ENCODE measurements at places on chromosomes 6 and 20.

GRCh38 chr6:157406661-157407060 is 25.7 kb downstream of the ZDHHC14 start:
- DNase-seq = no peak

DNA sequence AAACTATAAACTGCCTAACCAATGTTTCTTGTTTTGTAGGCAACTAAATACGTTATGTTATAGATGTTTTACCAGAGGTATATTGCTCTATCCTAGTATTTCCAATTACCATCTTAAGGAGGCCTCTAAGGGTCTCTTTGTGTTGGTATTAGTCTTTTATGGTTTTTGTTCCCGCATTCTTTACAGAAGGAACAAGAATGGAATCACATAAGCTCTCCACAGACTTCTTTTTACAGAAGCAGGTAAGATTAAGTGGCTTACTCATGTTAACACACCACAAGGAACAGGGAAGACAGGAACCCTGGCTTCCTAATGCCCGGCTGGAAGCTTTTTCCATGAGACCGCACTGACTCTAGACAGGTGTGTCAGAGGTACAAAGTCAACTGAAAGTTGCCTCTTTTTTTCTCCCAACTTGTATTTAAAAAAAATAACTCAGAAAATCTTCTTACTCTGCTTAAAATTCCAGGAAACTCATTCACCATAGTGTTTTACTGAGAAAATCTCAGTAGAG is 55.1 kb downstream of the FKBP5 start:
- no peak for DNase-seq

DNA sequence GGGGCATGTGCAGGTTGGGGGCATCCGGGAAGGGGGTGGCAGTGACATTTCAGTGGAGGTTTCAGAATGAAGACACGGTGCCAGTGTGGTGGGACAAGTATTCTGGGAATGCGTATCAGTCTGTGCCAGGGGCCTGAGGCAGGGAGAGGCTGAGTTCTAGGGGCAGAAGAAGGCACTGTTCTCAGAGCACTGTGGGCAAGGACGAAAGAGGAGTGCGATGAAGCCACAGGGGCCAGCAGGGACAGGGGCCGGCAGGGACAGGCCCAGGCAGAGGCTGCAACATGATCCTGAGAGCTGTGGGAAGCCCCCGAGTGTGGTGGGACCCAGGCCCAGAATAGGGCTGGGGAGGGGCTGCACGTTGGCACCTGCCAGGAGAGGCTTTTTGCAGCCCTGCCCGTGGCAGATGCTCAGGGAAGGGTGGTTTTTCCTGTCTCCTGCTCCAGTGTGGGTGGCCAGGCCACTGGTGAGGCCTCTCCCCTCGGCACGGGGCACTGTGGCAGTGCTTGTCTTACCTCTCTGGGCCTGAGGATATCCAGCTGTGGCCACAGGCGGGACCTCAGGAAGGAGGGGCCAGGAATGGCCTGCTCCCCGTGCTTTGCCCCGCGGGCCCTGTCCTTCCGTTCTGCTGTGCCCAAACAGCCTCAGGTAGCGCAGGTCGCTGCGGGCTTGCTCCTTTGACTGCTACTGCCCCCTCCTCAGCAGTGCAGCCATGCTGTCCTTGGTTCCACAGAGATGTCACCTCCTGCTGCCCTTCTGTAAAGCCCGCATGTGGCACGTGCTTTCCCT is 10.0 kb downstream of the ENTPD6 start:
- DNase-seq = no peak

GRCh38 chr6:14454473-14454775 is 336.9 kb downstream of the CD83 start:
- no peak for DNase-seq

GRCh38 chr6:17159240-17159639 is 57.4 kb downstream of the STMND1 start:
- no peak for DNase-seq

DNA sequence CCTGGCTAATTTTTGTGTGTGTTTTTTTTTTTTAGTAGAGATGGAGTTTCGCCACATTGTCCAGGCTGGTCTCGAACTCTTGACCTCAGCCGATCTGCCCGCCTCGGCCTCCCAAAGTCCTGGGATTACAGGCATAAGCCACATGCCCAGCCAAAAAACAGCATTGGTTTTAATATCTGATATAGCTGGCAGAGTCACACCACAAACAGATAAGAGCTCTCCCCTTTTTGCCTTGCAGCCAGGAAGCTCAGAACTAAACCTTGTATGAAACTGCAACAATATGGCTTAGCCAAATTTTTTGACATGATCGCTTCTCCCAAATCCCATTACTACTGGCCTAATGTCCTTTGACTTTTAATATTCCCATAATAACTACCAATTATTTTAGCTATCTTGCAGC is 4.9 kb downstream of the ACOT8 start:
- no peak for DNase-seq

DNA sequence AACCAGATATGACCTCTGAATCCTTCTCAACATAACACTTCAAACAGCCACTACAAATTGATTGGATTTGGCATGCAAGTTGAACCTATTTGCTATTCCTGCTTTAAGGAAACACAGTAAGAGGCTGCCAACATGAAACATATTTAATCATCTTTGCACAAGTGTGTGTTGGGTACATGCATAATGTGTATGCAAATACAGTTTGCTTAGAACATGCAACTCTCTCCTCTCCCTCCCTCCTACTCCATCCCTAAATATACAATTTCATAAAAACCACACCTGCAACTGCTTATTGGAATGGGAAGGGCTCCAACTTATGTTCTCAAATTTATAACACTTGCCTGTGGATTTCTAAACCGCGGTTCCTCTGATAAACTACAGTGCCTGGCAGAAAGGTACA is 71.5 kb downstream of the CD83 start:
- no peak for DNase-seq

DNA sequence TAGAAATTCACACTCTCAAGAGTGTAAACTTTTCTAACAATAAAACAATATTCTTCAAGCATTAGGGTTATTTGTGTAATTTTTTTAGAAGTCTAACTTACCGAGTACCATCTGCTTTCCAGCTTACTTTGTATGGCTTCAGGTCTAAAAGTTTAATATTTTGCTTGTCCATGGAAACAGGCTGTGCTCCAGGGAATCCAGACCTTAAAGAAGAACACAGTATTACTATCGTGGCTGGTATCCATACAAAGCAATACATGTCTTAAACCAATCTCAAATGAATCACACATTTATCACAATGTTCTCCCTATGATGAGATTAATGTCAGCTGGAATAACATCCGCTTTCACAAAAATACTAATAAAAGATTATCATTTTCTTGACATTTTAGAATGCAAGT is 73.0 kb downstream of the RNGTT start:
- no peak for DNase-seq

DNA sequence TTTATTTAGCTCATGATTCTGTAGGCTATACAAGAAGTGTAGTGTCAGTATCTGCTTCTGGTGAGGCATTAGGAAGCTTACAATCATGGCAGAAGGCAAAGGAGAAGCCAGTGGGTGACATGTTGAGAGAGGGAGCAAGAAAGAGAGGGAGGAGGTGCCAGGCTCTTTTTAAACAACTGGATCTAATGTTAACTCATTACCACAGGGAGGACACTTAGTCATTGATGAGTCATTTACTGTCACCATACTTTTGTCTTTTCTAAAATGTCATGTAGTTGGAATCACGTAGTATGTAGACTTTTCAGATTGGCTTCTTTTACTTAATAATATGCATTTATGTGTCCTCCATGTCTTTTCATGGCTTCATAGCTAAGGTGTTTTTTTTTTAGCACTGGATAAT is 58.1 kb downstream of the NUS1 start:
- no peak for DNase-seq

- DNase-seq = no peak
Measured at GRCh38 chr6:135465903-135466302, 31.6 kb downstream of the AHI1 start.

DNA sequence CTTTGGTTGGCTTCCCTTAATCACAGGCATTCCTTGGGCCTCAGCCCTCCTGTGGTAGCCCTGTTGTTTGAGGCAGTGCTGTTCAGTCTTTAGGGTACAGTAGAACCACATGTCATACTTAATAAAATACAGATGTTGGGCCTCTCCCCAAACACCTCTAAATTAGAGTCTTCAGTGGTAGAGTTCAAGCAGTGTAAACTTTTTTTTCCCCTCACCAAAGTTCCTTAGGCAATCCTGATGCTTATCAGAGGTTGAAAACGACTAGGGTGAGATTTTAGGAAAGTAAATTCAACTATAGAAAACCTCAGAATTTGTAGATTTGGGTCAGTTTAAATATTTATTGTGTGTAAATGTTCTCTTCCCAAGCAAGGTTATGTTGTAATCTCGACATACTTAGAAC is 44.6 kb downstream of the BLTP3A start:
- no peak for DNase-seq

DNA sequence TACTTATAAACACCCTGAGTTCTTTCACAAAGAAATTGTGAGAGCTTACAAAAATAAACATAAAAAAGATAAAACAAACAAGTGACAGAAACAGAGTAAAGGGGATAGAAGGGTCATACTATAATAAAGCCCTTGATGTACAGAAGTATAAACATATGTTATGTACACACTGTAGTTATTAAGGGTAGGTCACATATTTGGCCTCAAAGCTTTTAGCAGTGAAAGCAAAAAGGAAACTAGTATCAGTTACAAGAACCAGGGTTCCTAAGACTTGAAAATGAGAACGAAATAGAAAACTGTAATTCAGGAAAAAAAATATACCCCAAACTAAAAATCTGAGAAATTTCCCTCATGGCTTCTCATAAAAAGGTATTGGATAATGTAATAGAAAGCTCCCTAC is 380.6 kb downstream of the HDGFL1 start:
- DNase-seq = no peak

DNA sequence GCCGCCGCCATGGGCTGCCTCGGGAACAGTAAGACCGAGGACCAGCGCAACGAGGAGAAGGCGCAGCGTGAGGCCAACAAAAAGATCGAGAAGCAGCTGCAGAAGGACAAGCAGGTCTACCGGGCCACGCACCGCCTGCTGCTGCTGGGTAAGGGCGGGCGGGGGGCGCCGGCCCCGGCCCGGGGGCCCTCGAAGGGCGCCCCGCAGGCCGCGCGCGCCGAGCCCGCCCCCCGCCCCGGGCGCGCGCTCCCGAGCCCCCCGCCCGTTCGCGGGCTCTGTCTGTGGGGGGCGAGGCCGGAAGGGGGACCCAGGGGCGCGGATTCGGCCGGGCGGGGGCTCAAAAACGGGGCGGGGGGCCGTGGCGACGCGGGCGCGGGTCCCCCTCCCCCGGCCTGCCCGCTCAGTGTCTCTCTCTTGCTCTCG is 39.2 kb downstream of the GNAS start:
- DNase-seq = no peak

- no peak for DNase-seq
Measured at GRCh38 chr6:138999949-139000725, 12.1 kb upstream of the REPS1 start.

DNA sequence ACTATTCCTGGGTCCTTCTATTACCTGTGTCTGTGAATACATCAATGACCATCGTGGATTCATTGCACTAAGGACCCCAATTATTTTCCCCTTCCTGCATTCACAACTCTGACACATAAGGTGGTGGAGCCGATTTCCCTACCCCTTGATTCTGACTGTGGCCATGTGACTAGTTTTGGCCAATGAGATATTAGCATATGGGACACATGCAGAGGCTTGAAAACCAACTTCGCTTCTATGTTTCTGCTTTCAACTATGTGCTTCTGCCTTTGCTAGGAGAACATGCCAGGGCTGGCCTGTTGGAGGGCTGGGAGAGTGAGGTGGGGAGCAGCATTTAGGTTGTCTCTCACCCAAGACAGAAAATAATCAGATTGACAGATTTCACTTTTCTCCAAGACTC is 483.1 kb upstream of the JAG1 start:
- DNase-seq = no peak

GRCh38 chr6:106918115-106918514 is 56.4 kb downstream of the CD24 start:
- DNase-seq = no peak

DNA sequence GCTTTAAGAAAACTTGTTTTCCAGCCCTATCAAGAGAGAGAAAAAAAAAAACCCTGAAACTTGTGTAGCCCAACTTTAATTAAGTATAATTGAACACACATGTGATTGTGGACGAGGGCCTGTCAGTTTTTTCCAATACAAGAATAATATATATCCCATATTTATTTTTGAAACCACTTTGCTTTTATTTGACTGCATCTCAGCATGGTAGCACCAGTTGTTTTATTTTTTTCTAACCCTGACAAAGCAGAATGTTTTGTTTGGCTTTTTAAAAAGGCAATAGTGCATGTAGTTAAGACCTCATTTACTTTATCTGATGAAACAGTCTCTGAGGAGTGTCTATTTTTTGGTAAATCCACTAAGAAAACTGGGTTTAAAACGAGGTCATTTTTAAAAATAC is 257.7 kb downstream of the CDKAL1 start:
- no peak for DNase-seq

GRCh38 chr6:119314885-119315272 is 34.7 kb downstream of the MAN1A1 start:
- DNase-seq = no peak

DNA sequence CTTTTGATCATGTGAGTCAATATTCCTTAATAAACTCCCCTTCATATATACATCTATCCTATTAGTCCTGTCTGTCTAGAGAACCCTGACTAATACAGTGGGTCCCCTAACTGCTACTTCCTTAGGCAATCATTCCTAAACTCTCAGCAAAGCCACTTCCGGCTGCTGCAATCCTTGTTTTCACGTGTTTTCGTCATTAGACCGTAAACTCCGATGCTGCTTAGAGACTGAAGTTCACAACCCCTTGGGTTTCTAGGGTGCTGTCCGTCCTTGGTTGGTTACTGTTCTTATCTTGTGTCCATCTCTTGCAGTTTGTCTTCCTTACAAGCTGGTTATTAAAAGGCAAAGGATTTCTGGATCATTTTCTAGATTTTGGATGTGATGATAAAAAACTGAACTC is 106.4 kb downstream of the GMPR start:
- no peak for DNase-seq

- DNase-seq = no peak
Measured at GRCh38 chr6:142913036-142913510, 31.9 kb downstream of the HIVEP2 start.

DNA sequence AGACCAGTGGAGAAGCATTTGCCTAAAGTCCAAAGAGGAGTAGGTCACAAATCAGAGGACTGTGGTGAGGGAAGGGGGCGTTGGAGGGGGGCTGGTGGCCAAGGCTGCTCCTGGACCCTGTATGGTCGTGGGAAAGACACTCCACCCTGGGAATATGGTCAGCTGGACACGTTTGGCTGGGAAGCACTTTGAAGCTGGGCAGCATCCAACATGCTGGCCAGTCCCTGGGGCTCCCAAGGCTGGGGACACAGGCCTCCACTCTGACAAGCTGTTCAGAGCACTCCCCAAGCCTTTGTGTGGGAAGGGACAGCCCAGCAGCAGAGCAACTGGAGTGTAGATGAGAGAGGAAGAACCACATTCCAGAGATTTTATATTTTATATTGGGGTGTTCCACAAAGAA is 203.2 kb downstream of the ANKRD60 start:
- no peak for DNase-seq

Data from D721Med (cell line).